ENCODE measurements at places on chromosomes 7 and 10. TPM values are rescaled to one million over a fixed set of nuclear protein-coding genes. Genes with fewer than 3 reads are reported as not detected.

Gene LDB3
- 0.01 TPM for polyA plus RNA-seq

Gene CELF2
- 69.3 TPM for polyA plus RNA-seq

Gene CTAGE6
- polyA plus RNA-seq = not detected

Gene CALML5
- not detected for polyA plus RNA-seq

Gene NRG3
- not detected for polyA plus RNA-seq

Gene CDHR3
- polyA plus RNA-seq = 1.8 TPM

Gene GPR141
- not detected for polyA plus RNA-seq

Gene AGR2
- not detected for polyA plus RNA-seq

Gene SPDYE11
- not detected for polyA plus RNA-seq

Gene TMEM176B
- 1.4 TPM for polyA plus RNA-seq

Gene LRRC18
- not detected for polyA plus RNA-seq

Gene PDE1C
- not detected for polyA plus RNA-seq

Gene MAGI2
- polyA plus RNA-seq = 0.16 TPM

Gene RASSF4
- polyA plus RNA-seq = 1.9 TPM

Gene FAM237B
- polyA plus RNA-seq = not detected

Gene CASTOR2
- polyA plus RNA-seq = 1.8 TPM

Gene HGF
- polyA plus RNA-seq = 0.25 TPM

Gene PRSS1
- polyA plus RNA-seq = not detected

Gene VGF
- 0.10 TPM for polyA plus RNA-seq

Measured in B cell (primary cell).